ENCODE measurements at places on chromosomes 3 and 15.
A peak's percentile ranks its signal among the peaks of the same experiment; 100 is the strongest.

DNA sequence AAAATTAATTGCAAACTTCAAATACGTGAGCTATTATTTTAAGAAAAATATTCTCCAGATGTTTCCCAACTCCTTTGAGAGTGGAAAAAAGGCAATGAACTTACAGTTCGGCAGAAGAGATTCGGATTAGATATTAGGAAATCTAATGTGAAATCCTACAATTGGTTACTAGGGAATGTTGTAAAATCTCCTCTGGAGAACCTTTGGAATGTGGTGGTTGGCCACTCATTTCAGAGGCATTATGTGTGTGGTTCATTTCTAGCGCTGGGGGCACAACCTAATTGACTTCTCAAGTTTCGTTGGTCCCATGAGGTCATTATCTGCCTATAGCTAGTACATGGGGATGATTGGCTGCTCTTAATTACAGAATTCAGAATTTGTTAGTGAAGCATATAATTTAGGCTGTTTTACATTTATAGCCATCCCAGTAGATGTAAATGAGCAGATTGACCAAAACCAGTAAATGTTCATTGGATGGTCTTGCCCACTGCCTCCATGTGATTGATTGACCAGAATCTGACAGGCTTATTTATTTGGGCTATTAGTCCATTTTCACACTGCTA lies 34.6 kb upstream of the CMSS1 start:
- no peak for DNase-seq

GRCh38 chr3:87218560-87218959 lies 8.5 kb upstream of the CHMP2B start:
- no peak for DNase-seq

- DNase-seq = no peak
Observed at GRCh38 chr3:124529826-124530571, 200.3 kb upstream of the UMPS start.

DNA sequence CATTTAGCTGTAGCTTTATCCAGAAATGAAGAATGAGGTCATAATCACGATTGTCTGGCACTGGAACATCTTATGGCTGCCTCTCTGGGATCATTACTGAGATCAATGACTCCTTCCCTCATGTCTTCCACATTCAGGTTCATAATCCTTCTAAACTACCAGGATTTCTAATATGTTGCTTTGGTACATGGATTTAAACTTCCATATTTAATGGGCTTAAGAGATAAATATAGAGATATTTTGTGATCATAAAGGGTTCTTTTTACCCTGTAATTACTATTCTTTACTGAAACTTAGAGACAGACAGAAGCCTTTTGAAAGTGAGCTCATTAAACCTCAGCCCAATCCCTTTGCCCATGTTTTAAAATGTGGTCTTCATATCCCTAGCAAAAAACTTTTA lies 575.4 kb upstream of the ALCAM start:
- no peak for DNase-seq

- DNase-seq = no peak
Observed at GRCh38 chr3:175737646-175738572, 878.8 kb downstream of the NAALADL2 start.

GRCh38 chr15:47862402-47862801 lies 145.1 kb downstream of the SEMA6D start:
- DNase-seq = peak; percentile 26

DNA sequence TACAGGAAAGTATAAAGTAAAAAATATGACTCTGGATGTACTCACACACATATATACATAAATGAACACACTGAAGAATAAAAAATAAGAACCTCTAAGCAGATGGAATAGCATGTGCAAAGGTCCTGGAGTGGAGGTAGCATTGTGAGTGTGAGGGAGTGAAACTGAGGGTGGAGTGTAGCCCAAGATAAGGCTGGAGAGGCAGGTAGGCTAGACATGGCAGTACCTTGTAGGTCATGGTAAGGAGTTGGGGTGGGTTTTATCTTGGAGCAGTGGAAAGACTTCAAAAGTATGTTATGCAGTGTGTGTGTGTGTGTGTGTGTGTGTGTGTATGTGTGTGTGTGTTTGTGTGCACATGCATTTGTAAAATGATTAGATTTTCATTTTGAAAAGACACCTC lies 49.5 kb downstream of the TLNRD1 start:
- no peak for DNase-seq

DNA sequence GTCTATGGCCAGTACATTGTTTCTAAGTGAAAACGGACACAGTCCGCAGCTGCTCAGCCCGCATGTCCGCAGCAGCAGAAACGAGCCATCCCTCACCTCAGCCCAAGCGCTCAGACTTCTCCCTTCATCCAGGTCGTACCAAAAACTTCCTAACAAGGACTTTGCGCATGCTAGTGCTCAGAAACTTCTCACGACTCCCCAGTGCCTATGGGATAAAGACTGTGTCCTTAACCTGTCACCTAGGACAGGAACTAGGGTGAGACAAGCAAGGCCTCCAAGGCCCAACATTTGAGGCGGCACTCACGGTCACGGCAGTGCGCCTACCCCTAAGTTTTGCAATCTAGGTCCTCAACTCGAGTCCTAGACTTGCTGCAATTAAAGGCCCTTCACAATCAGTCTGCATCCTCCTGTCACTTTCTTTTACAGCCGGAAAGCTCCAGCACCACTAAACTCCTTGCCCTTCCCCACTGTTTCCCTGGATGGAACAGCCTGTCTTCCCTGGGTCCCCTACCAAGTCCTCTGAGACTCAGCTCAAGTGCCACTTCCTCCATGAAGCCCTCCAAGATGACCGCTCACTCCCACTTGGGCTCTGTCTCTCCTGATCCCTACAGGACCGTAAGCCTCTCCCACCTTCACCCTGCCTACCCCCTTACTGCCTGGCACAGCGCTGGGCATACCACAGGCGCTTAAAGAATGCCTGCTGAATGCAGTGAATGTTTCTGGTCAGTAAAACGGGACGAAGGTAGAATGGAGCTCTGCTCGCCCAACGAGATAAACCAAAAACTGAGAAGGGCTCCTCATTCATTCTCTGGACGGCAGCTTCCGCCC lies 1.2 kb downstream of the CLN6 start:
- DNase-seq = no peak

DNA sequence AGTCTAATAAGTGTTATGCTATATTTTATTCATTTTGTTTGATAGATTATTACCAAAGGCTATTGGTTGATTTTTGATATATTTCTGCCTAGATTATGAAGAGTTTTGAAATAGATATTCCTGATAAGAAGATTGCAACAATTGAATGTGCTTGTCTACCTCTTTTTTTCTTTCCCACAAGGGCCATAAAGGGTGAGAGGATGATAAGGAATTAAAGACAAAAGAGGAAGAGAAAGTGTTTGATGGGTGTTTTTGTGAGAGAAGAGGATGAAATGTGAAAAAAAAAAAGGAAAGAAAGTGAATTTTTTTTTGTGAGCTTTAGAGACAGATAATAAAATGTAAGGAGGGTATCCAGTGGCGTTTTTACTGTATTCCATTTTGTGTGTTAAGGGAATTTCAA lies 244.4 kb downstream of the CHST2 start:
- DNase-seq = no peak

GRCh38 chr15:40098489-40099261 lies 10.0 kb downstream of the BMF start:
- peak; percentile 85 for DNase-seq

DNA sequence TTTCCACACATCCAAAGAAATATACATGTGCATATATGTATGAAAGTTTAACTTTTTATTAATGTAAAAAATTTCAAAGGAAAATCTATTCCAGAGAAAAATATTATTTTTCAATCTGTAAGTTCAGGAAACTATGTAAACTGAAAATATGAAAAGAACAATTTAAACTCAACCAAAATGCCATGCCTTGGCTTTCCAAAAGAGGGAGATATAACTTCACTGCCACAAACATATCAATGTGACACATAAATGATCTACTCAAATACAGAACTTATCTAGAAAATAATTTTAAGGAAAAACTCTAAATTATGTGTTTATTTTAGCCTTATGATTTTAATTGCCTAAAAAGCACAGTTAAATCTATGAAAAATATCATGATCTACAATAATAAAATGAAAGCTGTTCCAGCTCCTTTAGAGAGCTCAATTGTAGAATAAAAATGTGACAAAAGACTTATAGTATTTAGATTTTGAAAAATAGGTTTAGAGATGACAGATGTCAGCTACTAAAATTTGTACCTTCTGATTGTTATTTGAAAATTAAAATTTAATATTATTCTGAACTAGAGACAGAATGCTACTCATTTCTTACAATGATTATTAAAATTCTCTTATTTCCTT lies 94.8 kb downstream of the GBE1 start:
- DNase-seq = no peak

- DNase-seq = no peak
Observed at GRCh38 chr15:50773389-50773788, 7.9 kb upstream of the SPPL2A start.

DNA sequence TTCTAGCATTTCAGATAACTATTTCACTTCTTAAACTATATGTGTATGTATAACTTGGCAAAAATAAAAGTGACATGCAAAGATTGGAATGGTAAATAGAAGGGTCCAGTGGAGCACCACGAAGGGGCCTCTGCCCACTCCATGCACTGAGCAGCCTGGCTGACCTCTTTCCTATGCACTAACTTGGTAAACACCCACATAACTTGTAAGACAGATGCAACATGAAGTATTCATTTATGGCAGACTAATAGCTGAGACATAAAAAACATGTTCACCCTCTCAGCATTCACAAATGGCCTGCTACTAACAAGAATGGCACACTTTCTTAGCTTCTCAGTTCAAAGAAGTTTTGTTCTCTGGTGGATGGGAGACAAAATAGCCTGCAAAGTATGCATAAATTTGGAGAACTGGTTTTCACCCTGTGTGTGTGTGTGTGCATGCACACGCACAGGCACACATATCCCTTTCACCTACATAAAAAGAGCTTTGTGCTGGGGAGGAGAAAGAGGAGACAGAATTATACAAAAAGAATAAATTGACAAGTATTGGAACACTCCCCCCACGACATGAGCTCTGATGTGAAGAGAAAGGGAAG lies 26.5 kb upstream of the RYK start:
- no peak for DNase-seq

DNA sequence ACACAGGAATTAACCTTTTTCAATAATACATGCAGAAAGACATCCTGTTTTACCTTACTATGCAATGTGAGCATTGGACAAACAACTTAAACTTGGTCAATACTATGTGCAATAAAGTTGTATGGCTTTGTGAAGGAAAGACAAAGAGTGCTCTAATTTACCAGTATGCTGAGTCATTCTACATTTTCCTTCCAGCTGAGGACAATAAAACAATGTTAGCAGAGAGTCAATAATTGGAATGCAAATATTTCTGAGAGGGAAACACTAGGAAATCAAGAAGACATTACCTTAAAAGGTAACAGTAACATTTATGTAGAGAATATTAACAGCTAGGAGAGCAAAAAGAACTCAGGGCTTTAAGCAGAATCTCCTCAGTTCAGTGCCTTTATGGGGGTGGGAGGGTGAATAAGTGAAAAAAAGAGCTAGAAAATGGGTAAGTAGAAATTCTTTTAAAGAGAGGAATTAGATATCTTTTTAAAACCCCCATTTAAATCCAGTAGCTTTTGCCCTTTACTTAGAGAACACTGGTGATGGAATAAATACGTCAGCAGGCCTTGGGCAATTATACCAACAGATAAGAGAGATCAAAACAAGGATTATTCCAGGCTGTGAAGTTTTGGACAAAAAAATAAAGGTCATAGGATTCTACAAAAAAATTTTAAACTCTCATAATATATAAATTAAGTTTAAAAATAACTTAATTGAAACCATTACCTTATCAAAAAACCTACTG lies 11.6 kb upstream of the HGD start:
- no peak for DNase-seq

DNA sequence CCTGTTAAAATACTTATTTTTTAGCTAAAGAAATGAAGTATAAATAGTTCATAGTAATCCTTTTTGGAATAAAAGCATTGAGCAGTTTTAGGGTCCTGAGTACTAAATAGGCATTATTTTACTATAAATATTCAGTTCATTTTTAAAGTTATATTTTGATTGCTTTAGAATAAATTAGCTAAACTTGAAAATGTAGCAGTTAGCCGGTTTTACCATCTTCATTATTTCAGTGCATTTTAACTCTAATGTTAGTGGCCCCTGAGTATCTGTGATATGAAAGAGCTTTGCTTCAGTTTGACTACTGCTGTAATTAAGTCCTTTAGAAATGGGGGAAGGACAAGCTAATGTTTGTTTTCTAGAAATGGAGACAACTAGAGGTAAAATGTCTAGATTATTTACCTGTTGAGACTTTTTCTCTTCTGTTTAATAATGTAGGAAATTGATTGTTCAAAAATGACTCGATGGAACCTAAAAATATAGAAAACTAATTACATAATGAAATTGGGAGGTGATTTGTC lies 3.6 kb downstream of the SMC4 start:
- no peak for DNase-seq

- DNase-seq = no peak
Observed at GRCh38 chr3:64321747-64322146, 96.5 kb upstream of the PRICKLE2 start.

GRCh38 chr3:196712514-196713413 lies 587 bp downstream of the PIGX start:
- no peak for DNase-seq

GRCh38 chr3:28947751-28948150 lies 333.1 kb upstream of the RBMS3 start:
- DNase-seq = no peak

GRCh38 chr15:42156243-42156922 lies at the start of gene PLA2G4F:
Gene PLA2G4F, minus strand, starts transcription at chr15:42156636. Its CDS starts 87 bp downstream, at chr15:42156549.
- DNase-seq = no peak

- peak; percentile 65 for DNase-seq
Observed at GRCh38 chr3:14425581-14426304, 23.3 kb downstream of the SLC6A6 start.

DNA sequence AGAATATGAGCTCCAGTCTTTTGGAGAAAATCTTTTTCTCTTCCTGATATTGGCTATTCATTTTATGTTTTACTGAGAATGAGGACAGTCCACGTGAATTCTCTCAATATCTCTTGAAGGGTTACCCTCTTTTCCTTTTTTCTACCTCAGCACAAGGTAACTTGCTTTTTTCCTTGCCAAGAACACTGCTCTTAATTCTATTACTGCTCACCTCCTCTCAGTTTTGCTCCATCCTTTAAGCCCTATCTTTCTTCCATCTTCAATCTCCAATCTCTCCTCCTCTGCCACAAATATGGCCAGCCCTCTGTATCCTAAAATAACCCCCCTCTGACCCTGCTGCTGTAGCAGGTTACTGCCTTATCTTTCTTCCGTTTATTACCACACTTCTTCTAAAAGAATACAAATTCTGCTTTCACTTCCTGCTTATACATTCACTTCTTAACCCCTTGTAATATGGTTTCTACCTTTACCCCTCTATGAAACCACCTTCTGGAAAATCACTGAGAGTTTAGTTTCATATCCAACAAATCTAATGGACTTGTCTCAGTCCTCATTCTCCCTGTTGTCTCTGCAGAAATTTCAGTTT lies 89.0 kb downstream of the NFKBIZ start:
- DNase-seq = no peak

DNA sequence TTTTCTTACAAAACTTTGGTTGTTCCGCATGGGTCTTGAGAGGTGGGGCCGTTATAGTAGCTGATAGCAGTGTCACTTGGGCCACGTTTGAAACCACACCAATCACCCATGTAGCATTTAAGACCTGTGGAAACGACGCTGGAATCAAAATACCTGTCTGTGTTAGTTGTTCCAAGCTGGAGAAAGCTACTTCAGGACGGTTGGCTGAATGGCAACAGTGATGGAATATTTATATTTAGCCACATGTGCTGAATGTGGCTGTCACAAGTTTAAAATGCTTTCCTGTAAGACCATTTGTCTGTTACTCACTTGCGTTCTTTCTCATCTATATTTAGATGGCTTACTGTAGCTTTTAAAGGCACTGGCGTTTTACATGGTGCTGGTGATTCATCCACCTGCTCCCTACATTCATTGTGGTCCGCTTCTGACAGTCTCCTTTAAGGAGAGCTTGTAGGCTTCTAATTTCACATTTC lies 1.4 kb downstream of the DNAJA4 start:
- DNase-seq = no peak
